Activated CD4-positive, alpha-beta T cell treated with anti-CD3 and anti-CD28 coated beads, Interleukin-2, amount 50 U/mL, for 48 hours (primary cell): ENCODE measurements at places on chromosomes 6 and 20.
A peak's percentile ranks its signal among the peaks of the same experiment; 100 is the strongest.

DNA sequence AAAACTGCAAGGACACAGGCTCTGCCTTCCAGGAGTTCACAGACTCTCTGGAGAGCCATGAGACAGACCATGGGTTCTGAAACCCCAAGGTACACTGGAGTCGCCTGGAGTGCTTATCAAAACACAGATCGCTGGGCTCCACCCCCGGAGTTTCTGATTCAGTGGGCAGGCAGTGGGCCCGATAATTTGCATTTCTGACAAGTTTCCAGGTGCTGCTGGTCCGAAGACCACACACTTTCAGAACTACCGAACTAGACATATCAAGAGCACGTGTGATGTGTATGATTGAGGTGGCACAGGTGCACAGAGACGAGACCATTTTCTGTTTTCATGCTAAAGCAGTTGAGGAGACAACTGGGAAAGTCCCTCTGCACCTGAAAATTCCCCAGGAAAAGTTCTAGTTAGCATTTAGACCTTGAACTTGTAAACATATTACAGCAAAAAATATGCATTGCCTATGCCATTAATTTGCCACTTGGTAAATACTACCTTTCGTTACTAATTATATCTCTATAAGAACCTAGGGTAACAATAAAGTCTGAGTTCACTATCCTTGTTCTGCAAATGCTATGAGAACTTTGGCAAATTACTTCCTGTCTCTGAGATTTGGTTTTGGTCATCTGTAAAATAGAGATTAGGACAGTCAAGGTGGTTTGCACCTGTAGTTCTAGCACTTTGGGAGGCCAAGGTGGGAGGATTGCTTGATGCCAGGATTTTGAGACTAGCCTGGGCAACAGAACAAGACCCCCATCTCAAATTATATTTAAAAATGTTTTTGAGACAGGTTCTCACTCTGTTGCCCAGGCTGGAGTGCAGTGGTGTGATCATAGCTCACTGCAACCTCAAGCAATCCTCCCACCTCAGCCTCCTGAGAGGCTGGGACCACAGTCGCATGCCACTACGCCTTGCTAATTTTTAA, 14.3 kb upstream of the PIM1 start:
- peak; percentile 83 for DNase-seq

DNA sequence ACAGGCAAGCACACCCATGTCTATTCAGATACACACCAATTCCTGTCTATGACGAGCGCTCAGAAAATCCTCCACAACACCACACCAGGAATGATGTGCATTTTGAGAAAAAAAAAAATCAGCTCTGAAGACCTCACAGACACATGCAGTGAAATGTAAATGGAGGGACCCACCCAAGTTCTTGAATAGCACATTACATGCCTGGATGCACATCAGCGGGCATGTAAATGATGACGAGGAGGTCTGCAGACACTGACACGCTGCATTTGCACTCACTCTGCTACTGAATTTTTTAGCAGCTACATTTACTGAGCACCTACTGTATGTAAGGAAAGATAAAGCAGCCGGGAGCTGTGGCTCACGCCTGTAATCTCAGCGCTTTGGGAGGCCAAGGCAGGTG, 14.7 kb downstream of the NRSN2 start:
- DNase-seq, result no peak

DNA sequence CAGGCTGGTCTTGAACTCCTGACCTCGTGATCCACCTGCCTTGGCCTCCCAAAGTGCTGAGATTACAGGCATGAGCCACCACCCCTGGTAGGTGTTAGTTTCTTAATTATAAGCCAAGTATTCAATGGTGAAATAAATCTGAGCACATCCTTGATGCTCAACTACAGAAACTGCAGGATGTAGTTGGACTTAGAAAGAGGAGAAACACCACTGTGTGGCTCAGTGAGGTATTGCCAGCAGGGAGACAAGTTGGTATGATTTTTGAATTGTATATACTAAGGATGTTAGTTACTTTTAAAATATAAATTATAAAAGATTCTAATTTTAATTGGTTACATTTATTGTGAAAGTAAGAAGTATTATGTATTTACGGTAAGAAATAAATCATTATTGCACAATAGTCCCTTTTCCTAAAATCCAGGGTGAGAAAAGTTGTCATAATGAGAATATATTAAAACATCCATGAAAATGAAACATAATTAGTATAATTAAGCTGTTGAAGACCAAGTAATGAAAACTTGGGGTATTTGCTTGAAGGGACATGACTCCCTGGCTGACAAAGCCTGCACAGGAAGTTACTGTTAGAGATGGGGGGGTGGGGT, 17.6 kb downstream of the SLC18B1 start:
- DNase-seq, result no peak

DNA sequence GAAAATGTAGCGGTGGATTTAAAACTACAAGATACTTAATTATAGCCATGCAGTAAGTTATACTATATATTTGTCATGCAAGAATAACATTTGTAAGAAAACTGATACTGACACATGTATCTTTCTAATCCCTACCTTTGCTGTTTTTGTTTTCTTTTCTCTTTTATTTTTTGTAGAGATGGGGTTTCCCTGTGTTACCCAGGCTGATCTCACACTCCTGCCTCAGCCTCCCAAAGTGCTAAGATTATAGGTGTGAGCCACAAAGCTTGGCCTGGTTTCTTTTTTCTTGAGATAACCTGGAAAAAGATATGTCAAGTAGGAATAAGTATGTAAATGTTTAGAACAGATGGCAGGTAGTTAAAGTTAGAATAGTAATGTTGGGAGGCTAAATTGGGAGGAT, 44.1 kb downstream of the MAPK14 start:
- no peak for DNase-seq

- no peak for DNase-seq
Measured at GRCh38 chr20:3933218-3933617, 44.0 kb downstream of the PANK2 start.

DNA sequence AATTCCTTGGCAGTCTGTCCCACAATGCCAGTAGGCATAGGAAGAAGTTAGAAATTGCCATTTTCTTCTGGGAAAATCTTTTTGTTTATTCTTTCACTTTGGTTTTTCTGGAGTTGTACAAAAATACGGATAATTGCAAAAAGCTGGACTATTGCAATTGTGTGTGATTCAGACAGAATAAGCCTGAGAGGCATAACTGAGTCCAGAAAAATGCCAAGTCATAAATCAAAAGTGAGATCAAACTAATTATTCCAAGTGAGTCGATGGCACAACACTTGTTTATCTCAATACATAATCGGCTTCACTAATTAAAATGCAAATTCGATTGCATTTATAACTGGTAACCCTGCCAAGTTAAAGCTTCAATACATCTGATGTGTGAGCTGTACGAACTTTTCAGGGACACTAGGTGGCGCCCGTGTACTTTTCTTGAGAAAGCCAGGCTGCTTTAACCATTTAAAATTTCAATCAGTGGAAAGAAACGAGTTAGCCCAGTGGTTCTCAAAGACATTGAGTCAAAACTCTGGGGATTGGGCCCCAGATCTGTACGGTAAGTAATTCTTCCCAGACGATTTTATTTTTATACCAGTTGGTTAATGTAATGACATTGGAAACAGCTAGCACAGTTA, 102.6 kb downstream of the LAMP5 start:
- DNase-seq, result peak; percentile 55

DNA sequence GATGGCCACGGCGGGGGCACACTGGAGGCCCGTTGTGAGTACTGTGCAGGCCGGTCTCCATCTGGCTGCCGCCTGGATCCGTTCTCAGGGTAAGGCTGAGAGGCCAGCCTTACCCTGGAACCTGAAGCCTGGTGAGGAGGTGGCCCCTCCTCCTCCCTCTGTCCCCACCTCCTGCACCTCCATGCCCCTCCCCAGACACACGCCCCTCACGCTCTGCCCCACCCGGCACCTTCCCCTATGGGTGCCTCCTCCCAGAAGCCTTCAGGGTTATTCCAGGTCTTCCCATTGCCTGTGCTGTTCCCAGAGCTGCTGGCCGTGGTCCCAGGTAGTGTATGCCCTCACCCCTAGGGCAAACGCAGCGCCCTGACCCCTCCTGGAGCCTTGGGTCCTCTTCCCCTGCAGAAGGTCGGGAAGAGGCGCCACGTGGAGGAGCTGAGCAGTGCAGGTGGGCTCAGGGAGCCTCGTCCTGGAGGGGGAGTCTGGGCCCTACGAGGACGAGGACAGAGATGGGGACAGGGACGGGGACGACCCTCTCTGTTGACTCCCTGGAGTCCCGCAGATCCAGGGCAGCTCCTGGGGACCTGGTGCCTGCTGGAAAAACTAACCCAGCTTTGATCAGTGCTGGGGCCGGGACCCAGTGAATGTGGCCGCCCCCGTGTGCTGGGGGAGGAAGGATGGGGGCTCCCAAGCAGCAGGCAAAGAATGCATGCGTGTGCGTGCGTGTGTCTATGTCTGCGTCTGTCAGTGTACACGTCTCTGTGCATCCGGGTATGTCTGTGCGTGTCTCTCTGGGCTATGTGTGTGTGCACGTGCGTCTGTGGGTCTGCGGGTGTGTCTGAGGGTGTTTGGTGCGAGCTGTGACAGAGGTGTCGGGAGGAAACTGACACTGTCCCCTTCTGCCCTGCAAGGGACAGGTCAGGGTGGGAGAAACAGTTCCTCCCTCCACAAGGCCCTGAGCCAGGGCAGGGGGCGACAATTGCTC, 8.2 kb upstream of the HRH3 start:
- DNase-seq, result no peak

DNA sequence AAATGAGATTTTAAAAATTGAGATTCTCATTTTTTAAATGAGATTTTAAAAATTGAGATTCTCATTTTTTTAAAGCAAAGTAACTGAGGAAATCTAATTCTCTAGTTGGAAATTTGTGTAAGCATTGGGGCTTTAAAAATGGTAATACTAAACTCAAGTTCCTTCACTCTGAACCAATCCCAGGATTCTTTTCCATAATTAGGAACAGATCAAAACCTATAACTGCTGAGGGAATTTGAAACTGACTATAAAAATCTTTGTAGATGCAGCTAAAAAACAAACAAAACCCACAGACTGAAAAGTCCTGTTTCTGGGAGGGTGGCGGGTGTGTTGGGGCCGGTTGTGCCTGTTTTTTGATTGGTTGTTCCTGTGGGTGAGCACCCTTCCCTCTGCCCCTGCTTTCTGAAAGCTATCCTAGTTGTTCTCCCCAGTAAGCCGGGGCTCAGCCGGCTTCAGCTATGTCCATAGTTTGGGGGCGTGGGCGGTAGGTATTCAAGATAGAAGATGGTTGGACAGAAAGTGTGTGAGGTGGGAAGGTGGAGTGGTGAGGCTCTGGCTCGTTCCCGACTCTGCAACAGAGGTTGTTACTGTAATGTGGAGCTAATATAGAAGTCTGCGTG, 49.3 kb downstream of the GFRA4 start:
- DNase-seq, result no peak

GRCh38 chr6:132188556-132189264, 212.6 kb downstream of the MOXD1 start:
- no peak for DNase-seq
